Common myeloid progenitor, CD34-positive (primary cell): ENCODE measurements at places on chromosomes 7 and 10.

DNA sequence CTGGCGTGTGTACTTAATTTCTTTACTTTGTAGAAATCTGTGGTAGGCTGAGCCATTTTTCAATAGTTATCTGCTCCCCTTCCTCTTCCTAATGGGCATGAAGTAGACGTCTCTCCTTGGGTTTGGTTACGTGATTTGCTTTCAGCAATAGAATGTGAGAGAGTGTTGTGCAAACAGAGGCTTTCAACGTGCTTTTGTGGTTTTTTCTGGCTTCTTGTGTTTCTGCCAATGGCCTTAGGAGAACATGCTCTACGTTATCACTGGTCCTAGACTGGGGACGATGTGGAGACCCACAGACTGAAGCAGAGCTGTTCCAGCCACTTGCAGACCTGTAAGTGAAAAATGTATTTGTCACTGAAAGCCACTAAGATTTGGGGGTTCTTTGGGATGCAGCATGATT, 107.2 kb upstream of the NPTX2 start:
- H3K27ac ChIP-seq = no peak overlapping the region
- DNase-seq = no peak
- no peaks in the 10 kb centered on the region for H3K27me3 ChIP-seq

DNA sequence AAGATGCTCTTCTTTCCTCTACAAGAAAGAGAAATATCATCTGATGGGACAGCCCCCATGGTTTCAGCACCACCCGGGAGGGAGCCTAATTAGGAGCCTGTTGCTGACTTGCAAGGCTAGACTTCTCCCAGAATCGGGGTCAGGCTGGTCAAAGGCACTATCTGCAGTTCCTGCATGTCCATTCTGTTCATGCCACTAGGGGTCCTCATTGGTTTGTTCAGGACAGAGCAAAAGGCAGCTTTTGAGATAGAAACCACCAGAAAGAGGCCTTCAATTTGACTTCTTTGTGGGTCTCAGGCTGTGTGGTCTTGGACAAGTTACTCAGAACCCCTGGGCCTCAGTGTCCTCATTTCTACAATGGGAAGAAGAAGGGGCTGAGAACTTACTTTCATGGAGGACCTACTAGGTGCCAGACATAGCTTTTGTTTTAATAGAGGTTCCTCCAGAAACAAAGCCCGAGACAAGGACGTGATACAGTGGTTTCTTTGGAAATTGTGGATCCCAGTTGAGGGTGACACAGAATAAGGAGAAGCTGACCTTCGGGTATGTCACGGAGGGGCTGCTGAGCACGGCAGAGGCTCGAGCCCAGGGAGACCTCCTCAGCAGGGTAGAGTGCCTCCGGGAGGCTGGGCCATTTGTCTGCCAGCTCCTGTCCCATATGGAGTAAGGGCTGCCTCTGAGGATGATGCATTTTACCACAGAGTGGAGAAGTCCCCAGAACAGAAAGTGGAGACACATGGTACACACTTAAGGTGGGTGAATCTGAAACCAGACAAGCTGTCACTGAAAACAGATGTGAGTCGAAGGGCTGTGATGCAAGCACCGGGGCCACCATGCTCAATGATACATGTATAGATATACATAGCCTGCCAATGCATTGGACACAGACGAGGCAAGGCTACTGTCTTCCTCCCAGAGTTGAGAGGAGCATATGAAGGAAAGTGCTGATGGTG, 33.1 kb upstream of the NEUROD6 start:
- H3K36me3 ChIP-seq = no peaks in the 10 kb centered on the region
- H3K27ac ChIP-seq = no peak overlapping the region
- H3K4me1 ChIP-seq = no peaks in the 10 kb centered on the region
- peak; percentile 67 for DNase-seq
- H3K4me3 ChIP-seq = no peak overlapping the region
- H3K27me3 ChIP-seq = no peaks in the 10 kb centered on the region

DNA sequence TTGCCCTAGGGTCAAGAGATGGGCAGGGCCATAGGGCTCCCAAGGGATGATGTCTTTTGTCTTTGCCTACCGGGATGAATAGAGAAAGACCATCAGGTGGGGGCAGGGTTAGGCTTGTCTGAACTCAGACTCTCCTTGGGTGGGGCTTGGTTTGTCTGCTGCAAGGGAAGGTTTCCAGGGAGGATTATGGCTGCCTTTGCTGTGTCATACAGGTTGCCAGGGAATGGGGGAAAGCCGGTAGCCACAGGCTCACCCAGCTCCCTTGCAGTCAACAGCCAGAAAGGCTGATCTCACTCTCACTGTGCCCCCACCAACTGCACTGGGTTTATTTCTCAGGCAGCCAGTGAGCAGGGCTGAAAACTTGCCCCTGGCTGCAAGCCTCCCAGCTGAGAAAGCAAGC, 253.2 kb downstream of the POLR1F start:
- no peak overlapping the region for H3K4me3 ChIP-seq
- no peak overlapping the region for H3K27ac ChIP-seq
- H3K27me3 ChIP-seq = no peaks in the 10 kb centered on the region
- H3K4me1 ChIP-seq = no peaks in the 10 kb centered on the region
- no peak for DNase-seq

DNA sequence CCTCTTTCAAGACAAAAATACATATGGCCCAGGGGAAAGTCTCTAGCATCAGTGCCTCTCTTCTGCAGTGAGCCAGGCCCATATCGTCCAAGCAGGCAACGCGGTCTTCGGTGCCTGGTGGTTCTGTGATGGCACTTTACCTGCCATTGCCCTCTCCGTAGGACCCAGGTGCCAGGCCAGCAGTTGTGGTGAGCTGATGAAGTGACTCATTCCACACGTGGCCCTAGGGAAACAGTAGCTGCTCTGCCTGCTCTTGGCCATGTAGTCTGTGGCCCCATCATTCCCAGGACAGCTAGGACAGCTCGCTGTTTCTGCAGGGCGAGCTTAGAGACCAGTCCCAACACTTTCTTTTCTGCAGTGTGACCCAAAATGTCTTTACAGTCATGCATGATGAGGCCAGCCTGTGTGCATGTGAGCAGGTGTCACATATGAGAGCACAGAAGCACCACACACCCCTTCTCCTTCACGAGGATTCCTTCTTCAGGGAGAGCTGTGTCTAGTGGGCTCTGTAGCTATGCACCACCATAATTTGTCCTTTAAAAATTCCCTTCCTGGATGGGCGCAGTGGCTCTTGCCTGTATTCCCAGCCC, 39.0 kb downstream of the SVIL start:
- no peaks in the 10 kb centered on the region for H3K4me1 ChIP-seq
- H3K36me3 ChIP-seq = no peaks in the 10 kb centered on the region
- no peak overlapping the region for H3K4me3 ChIP-seq

GRCh38 chr7:70579397-70580097, 552.4 kb upstream of the GALNT17 start:
- H3K4me3 ChIP-seq = no peak overlapping the region
- no peaks in the 10 kb centered on the region for H3K27me3 ChIP-seq
- DNase-seq = no peak
- H3K4me1 ChIP-seq = no peaks in the 10 kb centered on the region
- H3K36me3 ChIP-seq = peaks cover 2% of the 10 kb centered on the region
- H3K27ac ChIP-seq = no peak overlapping the region

DNA sequence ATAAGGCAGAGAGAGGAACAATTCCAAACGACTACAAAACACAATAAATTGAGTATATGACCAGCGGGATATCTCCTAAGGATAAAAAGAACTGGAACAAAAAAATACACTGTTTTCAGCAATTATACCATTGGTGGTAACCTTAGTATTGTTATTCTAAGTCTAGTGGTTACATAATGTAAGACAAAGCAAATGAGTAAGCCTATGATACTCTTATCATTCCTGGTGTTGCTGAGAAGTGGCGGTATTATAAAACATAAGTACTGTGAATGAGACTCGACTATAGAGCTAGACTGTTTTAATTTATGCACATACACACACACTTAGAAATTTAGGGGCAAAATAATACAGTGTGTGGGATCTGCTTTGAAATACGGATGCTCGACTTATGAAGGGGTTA, 107.7 kb downstream of the NRBF2 start:
- H3K27me3 ChIP-seq = no peaks in the 10 kb centered on the region
- H3K4me3 ChIP-seq = no peak overlapping the region
- no peaks in the 10 kb centered on the region for H3K36me3 ChIP-seq
- H3K4me1 ChIP-seq = peaks cover 72% of the 10 kb centered on the region
- no peak for DNase-seq

- peak overlapping the region; percentile 97 for H3K27ac ChIP-seq
- no peaks in the 10 kb centered on the region for H3K36me3 ChIP-seq
- H3K4me3 ChIP-seq = peak overlapping the region; percentile 93
- no peaks in the 10 kb centered on the region for H3K27me3 ChIP-seq
Measured at GRCh38 chr10:68900427-68901104, 549 bp upstream of the DDX50 start.

- no peak for DNase-seq
- peaks cover 7% of the 10 kb centered on the region for H3K36me3 ChIP-seq
- no peak overlapping the region for H3K27ac ChIP-seq
- no peak overlapping the region for H3K4me3 ChIP-seq
- no peaks in the 10 kb centered on the region for H3K4me1 ChIP-seq
Measured at GRCh38 chr10:132212816-132213215, 26.1 kb downstream of the DPYSL4 start.

DNA sequence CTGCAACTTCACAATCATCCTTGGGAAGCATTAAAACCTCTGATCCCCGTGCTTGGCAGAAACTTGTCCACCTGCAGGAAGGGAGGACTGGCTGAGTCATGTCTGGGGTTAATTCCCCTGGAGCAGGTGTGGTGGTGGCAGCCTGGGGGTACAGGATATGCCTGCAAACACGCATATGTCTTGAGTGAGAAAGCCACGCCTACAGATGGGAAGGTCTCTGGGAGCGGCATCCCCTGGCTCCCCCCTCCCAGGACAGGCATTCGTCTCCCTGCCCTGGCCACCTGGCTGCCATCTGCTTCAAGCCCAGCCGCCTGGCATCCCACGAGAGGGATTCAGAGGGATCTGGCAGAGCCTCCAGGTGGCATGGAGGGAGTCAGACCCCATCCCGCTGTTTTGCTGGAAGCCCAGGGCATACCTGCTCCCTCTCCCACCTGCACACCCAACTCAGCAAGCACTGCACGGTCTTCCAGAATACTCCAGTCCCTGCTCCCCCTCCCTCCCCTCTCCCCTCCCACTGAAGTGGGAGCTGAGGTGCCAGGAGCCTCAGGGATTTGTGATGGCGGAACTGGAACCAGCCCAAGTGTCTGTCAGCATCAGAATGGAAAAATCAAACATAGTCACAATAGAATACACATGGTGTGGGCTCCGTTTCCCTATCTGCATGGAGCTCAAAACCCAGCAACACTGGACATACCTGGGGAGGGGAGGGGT, 61.0 kb downstream of the CAMK2B start:
- H3K27me3 ChIP-seq = no peaks in the 10 kb centered on the region
- H3K27ac ChIP-seq = no peak overlapping the region
- no peak overlapping the region for H3K4me3 ChIP-seq
- peaks cover 11% of the 10 kb centered on the region for H3K4me1 ChIP-seq

DNA sequence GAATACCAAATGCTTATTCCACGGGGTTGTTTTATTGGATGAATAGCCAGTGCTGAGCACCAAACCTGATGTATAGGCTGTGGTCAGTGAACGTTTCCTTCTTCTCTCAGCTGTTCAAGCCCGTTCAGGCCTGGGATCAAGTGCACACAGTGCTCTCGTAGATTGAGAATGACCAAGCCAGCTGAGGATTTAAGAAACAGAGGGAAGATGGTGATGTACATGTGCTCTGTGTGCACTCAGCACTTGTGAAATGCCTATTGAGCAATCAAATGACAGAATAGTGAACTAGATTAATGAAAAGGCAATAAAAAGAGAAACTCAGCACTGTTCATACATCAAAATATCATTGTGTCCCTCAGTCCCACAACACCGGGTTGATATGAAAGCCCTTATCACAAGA, 302.5 kb downstream of the BMPER start:
- no peak for DNase-seq
- no peak overlapping the region for H3K4me3 ChIP-seq
- H3K36me3 ChIP-seq = no peaks in the 10 kb centered on the region
- no peaks in the 10 kb centered on the region for H3K27me3 ChIP-seq
- H3K27ac ChIP-seq = no peak overlapping the region
- no peaks in the 10 kb centered on the region for H3K4me1 ChIP-seq

DNA sequence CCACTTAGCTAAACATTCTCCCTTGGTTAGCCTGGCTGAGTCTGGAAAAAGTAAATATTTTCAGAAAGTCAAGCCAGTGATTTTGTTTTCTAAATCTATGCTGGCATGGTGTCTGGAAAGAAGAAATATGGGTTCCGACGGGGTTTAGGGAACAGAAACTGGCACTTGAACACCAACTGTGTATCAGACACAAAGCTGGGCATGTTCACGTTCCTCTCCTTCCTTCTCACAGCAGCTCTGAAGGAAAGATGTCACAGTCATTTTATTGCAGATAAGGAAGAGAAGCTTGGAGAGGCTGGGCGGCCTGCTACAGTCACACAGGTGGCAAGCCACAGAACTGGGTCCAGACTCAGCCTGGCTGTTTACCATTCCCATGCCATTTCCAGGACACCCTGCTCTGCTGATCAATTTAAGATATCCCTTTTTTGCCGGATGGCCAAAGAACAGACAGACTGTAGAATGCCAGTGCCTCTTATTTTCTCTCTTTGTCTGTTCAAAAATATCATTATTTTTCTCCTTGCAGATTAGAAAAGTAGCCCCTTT, 118.8 kb downstream of the HERPUD2 start:
- peaks cover 8% of the 10 kb centered on the region for H3K4me1 ChIP-seq
- H3K36me3 ChIP-seq = no peaks in the 10 kb centered on the region
- H3K27me3 ChIP-seq = no peaks in the 10 kb centered on the region
- H3K4me3 ChIP-seq = no peak overlapping the region
- DNase-seq = no peak
- no peak overlapping the region for H3K27ac ChIP-seq

DNA sequence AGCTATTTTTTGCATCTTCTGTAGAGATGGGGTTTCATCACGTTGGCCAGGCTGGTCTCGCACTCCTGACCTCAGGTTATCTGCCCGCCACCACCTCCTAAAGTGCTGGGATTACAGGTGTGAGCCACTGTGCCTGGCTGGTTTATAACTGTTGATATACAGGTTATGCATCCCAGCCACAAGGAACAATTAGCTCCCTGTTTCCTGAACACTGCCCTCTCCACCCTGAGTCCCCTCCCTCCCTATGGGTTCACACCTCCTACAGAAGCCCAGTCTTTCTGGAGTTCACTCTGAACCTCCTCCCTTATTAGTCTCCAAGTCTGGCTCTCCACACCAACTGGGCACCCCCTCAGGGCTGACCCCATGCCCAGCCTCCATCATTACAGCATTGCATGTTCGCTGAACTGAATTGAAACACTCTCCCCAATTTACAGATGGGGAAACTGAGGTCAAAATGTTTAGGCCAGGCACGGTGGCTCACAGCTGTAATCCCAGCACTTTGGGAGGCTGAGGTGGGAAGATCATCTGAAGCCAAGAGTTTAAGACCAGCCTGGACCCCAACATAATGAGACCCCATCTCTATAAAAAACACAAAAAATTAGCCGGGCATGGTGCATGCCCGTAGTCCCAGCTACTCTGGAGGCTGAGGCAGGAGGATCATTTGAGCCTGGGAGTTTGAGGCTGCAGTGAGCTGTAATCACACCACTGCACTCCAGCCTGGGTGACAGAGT, 1.7 kb upstream of the CLIP2 start:
- H3K4me1 ChIP-seq = peaks cover 67% of the 10 kb centered on the region
- no peaks in the 10 kb centered on the region for H3K36me3 ChIP-seq
- H3K4me3 ChIP-seq = peak overlapping the region; percentile 79
- H3K27me3 ChIP-seq = no peaks in the 10 kb centered on the region
- DNase-seq = no peak

GRCh38 chr10:3825244-3825643, 40.2 kb upstream of the KLF6 start:
- no peak for DNase-seq
- peaks cover 2% of the 10 kb centered on the region for H3K4me1 ChIP-seq
- H3K27ac ChIP-seq = no peak overlapping the region
- H3K4me3 ChIP-seq = no peak overlapping the region
- no peaks in the 10 kb centered on the region for H3K36me3 ChIP-seq
